GM19239 (cell line): ENCODE measurements at places on chromosomes 5 and 9.

- no peak for DNase-seq
Measured at GRCh38 chr5:81553567-81554212, 159.8 kb upstream of the ACOT12 start.

DNA sequence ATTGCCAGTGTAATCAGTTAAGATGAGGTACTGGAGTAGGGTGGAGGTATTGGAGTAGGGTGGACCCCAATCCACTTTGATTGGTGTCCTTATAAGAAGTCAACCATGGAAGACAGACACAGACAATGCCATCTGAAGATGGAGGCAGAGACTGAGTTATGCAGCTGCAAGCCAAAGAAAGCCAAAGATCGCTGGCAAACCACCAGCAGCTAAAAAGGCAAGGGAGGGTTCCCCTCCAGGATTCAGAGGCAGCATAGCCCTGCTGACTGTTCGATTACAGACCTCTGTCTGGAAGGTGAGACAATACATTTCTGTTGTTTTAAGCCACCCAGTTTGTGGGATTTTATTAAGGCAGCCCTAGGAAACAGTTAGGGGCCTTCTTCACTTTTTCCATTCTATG, 30.5 kb upstream of the CKMT2 start:
- DNase-seq, result no peak

- no peak for DNase-seq
Measured at GRCh38 chr9:86546712-86547111, 192.5 kb upstream of the TUT7 start.

- no peak for DNase-seq
Measured at GRCh38 chr5:141745390-141745789, 63.4 kb upstream of the ARAP3 start.

GRCh38 chr9:13863112-13863511, 450.8 kb downstream of the NFIB start:
- DNase-seq, result no peak

DNA sequence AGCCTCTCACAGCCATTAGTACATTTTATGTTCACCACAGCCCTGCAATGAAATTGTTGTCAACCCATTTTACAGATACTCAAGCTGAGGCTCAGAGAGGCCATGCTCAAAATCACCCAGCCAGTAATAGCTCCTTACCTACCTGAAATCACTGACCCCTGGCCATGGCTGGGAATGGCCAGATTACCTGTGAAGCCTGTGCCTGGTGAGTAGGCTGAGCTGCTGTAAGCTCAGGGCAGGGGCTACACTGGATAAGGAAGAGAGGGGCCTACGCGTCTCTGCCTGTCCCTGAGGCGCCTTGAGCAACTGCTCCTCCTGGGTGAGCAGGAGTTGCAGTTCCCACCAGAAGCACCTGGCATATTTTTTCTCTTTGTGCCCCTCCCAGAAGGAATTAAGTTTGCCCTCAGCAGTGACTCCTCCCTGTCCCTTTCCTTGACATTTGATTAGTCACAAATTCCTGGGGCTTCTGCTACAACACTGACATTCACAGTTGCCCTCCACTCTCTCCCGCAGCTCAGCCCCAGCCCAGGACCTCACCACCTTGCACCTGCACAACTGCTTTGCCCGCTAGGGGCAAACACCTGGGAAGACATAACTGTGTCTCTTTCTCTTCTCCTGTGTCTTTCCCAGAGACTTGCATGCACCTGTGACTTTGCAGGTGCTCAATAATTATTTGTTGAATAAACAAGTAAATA, 5.7 kb downstream of the CLTB start:
- no peak for DNase-seq

- no peak for DNase-seq
Measured at GRCh38 chr5:133319244-133319643, 267.4 kb downstream of the HSPA4 start.

GRCh38 chr9:94817291-94818177, 91.0 kb downstream of the AOPEP start:
- DNase-seq, result no peak
